Hematopoietic multipotent progenitor cell treated with erythropoietin and hydrocortisone succinate and interleukin-3 and kit ligand, for 4 days (in vitro differentiated cells): ENCODE measurements at places on chromosomes 1 and 21.

GRCh38 chr1:25208561-25209222, 23.6 kb downstream of the SYF2 start:
- DNase-seq = no peak

DNA sequence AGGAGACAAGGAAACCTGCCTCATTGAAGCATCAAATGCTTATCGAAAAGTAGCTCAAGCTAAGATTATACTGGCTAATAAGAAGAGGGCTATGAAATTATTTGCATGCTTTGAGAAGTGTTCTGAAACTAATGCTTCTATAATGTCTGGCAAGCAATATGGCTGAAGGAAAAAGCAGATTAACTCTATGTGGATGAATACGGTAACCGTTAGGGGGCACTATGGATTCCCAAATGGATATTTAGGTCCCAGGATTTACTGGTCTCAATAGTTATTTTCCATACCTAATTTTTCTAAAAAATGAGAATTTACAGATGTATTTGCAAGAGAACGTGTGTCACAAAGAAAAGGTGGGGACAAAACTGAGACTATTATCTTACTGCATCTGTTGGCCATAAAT, 34.6 kb upstream of the RRP15 start:
- peak; percentile 3 for DNase-seq

DNA sequence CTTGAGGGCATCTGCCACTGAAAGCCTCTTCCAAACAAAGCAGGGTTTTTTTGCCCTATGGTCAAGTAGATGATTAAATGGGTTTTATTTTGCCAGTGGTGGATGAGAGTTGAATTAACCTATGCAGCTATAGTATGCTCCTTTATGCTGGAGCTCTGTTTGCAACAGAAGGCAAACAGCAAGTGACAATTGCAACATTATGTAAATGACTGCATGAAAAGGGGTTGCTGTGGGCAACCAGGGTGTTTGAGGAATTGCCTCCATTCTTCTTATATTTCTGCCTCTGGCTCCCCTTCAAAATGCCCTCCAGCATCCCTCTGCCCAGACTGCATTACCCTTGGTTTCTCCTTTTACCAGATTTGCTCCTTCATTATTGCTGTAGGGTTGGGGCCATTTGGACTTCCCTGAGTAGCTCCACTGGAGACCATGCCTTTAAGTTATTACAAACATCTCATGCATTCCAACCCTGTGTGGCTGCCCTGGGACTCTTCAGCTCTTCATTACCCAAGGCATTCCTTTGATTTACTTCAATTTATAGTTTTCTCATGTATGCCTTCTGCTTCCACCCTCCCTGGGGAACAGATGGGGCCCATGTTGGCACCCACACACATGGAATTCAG, 398.4 kb downstream of the PRDM2 start:
- no peak for DNase-seq

DNA sequence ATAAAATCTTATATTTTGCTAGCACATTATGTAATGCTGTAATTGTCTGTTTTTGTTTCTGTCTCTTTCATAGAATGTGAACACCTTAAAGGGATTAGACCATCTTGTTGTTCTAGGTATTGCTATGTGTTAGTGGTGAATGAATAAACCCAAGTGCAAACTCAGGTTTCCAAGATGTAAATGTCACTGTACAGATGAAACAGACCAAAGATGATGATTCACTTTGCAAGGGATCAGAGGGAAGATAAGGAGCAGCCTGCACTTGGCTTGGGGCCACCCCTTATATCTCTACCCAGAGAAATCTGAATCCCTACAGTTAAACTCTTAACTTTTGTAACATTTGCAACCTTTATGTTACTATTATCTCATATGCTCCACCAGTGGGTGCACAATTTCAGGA, 25.4 kb downstream of the UROD start:
- peak; percentile 84 for DNase-seq

- DNase-seq = no peak
Measured at GRCh38 chr1:35301674-35302392, 33.3 kb downstream of the ZMYM4 start.

GRCh38 chr1:215143497-215143896, 61.0 kb downstream of the KCNK2 start:
- DNase-seq = no peak

DNA sequence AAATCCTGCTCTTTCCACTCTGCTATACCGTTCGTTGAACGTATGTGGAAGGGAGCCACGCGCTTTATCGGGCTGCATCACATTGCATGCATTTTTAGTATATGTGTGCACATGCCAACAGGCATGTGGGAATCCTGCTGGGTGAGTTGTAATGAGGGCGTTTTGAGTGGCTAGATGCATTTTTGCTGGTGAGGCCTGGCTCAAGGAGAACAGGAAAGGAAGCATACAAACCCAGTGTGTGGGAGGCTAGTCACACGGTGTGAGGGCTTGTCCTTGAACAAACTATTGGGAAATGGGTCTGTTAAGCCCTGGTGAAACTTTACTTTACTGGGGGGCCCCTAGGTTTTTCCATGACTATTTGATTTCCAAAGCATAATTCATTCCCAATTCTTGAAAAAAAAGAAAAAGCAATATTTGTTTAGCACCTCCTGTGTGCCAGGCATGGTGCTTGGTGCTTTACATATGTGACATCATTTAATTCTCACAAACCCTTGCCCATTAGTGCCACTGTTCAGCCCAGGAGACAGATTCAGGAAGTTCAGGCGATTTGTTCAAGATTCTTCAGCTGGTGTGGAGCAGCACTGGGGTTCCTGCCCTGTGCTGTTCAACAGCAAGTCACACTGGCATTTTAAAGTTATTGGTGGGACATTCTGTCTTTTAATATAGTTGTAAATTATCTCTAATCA, 25.6 kb upstream of the JUN start:
- DNase-seq = peak; percentile 24

DNA sequence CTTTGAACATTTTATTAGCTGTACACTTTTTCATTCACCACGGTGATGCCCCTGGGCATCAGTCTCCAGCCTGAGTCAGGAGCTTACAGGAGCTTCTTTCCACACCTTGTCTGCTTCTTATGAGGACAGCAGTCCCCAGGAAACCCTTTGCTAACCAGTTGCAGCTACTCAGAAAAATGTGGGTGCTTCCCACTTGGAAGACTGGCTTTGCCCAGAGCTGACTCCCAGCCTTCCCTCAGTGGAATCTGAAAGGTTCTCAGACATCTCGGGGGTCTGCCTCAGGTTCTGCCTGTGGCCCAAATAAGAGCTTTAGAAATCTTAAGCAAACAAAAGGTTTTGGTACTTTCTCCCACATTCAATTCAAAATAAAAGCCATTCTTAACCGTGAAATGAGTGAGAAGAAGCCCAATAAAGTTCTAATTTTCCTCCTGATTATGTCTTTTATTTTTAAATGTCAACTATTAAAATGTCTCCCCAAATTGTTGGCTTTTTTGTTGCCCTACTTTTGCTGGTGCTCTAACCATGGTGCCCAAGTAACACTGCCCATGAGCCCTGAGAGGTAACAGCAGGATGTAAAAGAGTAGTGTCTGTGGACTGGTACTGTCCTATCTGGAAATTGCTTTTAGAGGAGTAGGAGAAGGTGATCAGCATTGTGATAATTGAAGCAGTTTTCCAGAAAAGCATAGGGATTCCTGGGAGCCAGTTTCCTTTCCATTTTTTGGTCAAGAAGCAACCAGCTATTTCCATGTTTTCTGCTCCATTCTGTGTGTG, 5.6 kb downstream of the C1orf53 start:
- no peak for DNase-seq

DNA sequence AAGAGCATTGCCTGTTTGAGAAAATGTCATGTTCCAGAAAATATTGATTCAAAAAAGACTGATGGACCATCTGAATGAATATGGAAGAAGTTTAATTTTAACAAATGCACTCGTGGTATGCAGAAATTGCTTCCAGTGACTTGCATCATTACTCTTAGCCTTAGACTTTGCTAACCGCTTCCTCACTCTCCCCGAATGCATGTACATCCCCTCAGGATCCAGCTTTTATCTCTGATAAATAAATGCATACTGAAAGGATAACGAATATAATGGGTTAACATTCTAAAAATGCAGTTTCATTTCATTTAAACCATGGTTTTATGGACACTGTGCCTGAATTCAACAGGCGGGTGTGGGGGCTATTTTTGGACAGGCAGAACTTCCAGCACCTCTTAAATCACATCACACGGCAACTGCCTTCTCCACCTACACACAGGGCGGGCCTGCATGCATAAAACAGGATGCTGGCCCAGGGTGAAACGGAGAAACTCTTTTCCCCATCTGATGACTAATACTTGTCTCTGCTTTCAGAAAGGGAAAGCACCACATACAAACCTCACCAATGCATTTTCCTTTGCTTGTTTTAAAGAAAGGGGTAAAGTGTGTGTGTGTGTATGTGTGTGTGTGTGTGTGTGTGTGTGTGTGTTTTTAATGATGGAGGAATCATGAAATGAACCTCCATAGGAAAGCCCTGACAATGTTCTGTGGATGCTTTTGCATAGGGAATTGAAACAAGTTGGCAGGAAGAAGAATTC, 48.7 kb downstream of the SPAG17 start:
- DNase-seq = peak; percentile 3

DNA sequence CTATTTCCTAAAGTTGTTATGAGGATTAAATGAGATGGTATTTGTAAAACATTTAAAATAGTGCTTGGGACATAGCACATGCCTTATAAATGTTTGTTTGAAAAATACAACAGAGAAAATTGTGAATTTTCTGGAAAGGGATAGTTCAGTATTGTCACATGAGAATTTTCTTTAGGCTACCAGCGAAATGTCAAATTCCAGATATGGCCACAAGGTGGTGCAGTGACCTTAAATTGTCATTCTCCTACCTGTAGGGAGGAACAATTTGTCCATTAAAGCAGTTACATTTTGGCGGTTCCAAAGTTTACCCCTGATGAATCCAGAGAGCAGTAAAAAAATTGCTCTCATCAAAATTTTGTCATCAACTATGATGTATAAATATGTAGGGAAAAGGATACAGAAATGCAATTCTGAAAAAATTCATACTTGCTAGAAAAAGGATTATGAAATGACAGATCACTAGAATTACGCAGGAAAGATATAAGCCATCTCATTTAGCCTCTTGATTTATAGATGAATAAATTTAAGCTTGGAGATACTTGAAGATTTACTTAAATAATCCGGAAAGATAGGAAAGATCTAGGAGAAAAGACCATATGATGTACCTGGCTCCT, 50.2 kb upstream of the TSHB start:
- DNase-seq = peak; percentile 80

GRCh38 chr1:229454056-229454455, 20.2 kb upstream of the ACTA1 start:
- no peak for DNase-seq

DNA sequence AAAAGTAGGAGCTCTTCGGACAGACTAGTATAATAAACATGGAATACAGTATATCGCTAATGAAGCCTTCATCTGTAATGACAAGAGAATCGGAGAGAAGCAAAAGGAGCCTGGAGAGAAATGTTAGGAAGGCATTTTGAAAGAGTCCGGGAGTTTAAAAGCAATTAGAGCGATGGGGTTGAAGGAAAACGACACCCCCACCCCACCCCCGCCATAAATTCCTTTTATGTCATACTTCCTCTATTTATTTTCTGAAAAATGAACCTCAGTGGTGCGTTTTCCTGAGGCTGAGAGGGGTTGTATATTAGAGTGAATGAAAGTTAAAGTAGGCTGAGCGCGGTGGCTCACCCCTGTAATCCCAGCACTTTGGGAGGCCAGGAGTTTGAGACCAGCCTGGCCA, 635 bp upstream of the APH1A start:
- no peak for DNase-seq

GRCh38 chr21:34808569-34809204, 139.9 kb downstream of the CLIC6 start:
- no peak for DNase-seq

DNA sequence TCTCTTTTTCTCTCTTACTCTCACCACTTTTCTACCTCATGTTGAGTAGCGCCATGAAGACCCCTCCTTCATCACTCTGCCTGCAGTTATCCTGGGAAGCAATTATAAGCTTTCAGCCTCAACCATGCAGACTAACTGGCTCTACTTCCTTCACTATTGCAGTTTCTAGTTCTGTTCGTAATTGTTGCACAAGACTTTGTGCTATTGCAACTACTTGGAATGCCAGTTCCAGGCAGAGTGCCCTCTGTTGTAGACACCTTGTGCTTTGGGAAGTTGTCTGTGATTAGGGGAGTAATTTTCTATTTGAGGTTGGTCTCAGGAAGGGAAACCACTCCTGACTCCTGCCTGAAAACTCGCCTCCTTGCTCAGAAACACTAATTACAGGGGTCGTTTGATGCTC, 19.4 kb downstream of the PGM1 start:
- DNase-seq = no peak

- DNase-seq = no peak
Measured at GRCh38 chr1:206556047-206556749, 48.9 kb downstream of the RASSF5 start.

DNA sequence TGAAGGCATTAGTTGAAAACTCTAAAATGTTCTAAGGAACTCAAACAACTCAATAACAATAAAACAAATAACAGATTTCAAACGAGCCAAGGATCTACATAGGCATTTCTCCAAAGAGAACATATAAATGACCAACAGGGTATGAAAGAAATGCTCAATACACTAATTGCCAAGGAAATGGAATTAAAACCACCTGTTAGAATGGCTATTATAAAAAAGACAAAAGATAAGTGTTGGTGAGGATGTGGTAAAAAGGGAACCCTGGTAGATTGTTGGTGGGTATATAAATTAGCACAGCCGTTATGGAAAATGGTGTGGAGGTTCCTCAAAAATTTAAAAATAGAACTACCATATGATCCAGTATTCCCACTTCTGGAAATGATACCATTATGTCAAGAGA, 9.1 kb upstream of the VAV3 start:
- no peak for DNase-seq

GRCh38 chr1:155085504-155086127, 7.0 kb downstream of the EFNA3 start:
- DNase-seq = peak; percentile 72

DNA sequence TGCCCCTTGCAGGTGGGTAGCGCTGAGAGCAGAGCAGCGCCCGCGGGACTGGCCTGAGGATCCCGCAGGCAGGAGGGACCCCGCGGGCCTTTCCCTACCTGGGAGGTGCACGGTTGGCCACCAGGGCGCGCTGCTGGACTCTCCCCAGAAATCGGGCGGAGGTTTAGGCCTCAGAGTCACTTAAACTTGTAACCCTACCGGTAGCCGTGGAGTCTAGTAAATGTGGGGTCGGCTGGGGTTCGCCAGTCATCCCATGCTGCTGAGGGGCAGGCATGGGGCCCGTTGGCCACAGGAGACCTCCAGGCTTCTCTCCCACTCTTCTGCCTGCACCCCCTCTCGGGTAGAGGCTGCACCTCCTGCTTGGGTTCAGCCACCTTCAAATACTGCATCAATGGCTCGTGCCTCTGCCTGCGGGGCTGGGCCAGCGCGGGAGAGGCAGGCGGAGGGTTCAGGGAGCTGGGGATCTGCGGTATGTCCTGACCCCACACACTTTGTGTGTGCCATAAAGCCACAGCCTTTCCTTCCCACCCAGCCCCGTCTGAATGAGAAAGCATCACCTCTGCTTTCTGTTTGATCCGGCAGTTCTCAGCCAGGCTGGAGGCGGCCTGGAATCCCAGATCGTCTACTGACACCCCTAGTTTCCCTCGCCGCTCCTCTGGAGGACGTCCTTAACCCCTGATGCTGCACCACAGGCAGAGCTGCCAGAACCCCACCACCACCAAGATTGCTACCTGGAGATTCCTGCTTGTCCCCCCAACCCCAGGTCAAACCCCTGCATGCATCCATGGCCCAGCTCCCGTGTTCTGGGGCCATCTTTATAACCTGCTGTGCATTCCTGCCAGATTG, 12.3 kb upstream of the GSTM4 start:
- DNase-seq = peak; percentile 92
